WTC11 (cell line): ENCODE measurements at places on chromosomes 2 and 18.

GRCh38 chr18:58355243-58355642, 273.6 kb downstream of the ALPK2 start:
- H3K27ac ChIP-seq: peak overlapping the region; percentile 57
- peaks cover 38% of the 10 kb centered on the region for H3K4me1 ChIP-seq
- H3K36me3 ChIP-seq: peaks cover 35% of the 10 kb centered on the region; the same call in 1 of the 2 replicates
- no peak for DNase-seq
- H3K4me3 ChIP-seq: no peak overlapping the region
- H3K27me3 ChIP-seq: no peaks in the 10 kb centered on the region

DNA sequence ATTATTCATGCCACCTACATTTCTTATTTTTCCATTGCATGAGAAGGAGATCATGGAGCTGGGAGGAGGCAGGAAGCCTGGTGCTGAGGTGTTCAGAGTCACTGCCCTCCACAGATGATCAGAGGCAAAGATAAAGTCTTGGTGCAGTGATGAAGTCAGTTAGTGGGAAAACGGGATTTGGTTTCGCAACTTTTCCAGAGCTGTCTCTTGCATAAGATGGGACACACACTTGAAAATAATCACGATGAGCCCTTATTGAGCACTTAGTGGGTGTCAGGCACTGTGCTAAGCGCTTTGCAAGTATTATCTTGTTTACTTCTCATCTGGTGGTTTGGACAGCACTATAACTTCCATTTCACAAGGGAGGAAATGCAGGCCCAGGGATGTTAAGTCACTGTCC, 222.1 kb upstream of the SMAD2 start:
- DNase-seq: no peak
- no peaks in the 10 kb centered on the region for H3K4me1 ChIP-seq
- H3K27ac ChIP-seq: no peak overlapping the region
- peaks cover 20% of the 10 kb centered on the region for H3K27me3 ChIP-seq

- no peaks in the 10 kb centered on the region for H3K27me3 ChIP-seq
- DNase-seq: no peak
- H3K36me3 ChIP-seq: no peaks in the 10 kb centered on the region
- no peak overlapping the region for H3K4me3 ChIP-seq
Observed at GRCh38 chr2:223747392-223748042, 89.9 kb downstream of the AP1S3 start.

- peak overlapping the region; percentile 3; the same call in 1 of the 2 replicates for H3K4me3 ChIP-seq
- peaks cover 9% of the 10 kb centered on the region for H3K4me1 ChIP-seq
Observed at GRCh38 chr2:98394595-98395153, 48.4 kb downstream of the CNGA3 start.

DNA sequence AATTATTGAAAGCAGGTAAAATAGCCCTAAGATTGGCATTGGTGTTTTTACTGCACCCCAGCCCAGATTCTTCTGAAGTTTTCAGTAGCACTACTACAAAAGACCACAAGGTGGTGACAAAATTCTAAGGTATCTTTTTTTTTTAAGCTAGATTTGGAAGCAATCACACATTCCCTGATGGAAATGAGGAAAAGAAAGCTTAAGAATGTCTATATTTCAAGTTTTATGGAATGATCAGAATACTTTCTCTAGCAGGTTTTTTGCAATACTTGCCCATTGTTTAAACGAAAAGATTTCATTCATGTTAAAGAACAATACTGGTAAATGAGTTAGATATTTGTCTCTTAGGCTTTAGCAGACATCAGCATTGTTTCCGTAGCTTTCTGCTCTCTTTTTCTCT, 32.1 kb upstream of the ZNF638 start:
- H3K27ac ChIP-seq: no peak overlapping the region
- H3K4me1 ChIP-seq: no peaks in the 10 kb centered on the region
- no peak for DNase-seq
- no peak overlapping the region for H3K4me3 ChIP-seq
- H3K27me3 ChIP-seq: no peaks in the 10 kb centered on the region

- H3K27me3 ChIP-seq: no peaks in the 10 kb centered on the region
- H3K4me3 ChIP-seq: no peak overlapping the region
- H3K36me3 ChIP-seq: no peaks in the 10 kb centered on the region
- no peak overlapping the region for H3K27ac ChIP-seq
- no peaks in the 10 kb centered on the region for H3K4me1 ChIP-seq
Observed at GRCh38 chr18:33916200-33916599, 308.5 kb downstream of the NOL4 start.

- no peaks in the 10 kb centered on the region for H3K27me3 ChIP-seq
- H3K4me1 ChIP-seq: 0 out of 2 replicates have a peak, but pooled peaks cover 3% of the 10 kb centered on the region
- peaks cover 42% of the 10 kb centered on the region for H3K36me3 ChIP-seq
- DNase-seq: no peak
- H3K4me3 ChIP-seq: no peak overlapping the region
- H3K27ac ChIP-seq: no peak overlapping the region; the same call in 1 of the 2 replicates
Observed at GRCh38 chr2:151776367-151776766, 42.1 kb upstream of the NEB start.

DNA sequence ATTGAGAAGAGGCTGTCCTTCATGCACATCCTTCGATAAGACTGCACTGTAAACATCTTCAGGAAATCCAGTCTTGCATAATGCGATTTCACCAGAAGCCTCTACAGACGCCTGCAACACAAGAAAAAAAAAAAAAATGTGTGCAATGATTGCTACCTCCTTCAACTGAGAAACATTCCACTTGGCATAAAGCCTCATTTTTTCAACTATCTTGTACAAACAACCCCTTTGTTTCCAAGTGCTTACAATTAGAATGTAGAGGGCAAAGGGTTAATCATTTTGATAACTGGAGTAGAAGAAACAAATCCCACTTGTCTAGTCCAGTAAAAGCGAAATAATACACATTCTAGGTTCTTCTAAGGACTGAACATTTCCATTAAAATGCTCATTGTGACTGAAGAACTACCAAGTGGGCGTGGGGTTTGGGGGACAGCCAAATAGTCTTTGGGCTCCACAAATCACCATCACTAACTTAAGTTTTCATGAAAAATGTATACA, 29.2 kb downstream of the CDH2 start:
- no peaks in the 10 kb centered on the region for H3K27me3 ChIP-seq
- no peak overlapping the region for H3K27ac ChIP-seq
- no peaks in the 10 kb centered on the region for H3K36me3 ChIP-seq
- DNase-seq: no peak
- peaks cover 26% of the 10 kb centered on the region for H3K4me1 ChIP-seq

DNA sequence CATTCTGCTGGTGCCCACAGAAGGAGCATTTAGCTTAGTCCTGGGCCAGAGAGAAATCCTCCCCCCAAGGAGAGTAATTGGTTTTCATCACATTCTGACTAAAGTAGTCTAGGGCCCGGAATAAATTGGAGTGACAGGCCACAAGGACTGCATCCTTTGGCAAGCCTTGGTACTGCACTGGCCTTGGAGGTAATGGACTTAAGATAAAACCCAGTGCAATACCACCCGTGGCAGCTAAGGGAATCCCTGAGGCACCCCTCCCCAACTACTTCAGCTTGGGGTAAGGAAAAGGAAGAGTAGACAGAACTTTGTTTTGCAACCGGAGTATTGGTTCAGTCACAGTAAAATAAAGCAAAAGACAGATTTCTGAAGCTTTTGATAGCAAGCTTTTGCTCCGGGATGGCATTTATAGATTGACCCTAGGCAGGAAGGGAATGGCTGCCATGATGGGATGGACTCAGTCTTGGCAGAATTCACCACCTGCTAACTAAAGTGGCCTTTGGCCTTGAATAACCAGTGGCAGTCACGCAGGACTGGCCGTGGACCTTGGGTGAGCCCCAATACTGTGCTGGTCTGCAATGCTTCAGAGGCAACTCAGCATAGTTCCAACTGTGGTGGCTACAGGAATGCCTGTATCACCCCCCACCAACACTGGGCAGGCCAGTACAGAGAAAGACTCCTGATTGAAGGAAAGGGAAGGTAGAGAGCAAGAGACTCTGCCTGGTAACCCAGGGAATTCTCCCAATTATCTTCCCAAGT, 14.1 kb downstream of the ORC4 start:
- no peak overlapping the region for H3K4me3 ChIP-seq
- no peaks in the 10 kb centered on the region for H3K27me3 ChIP-seq
- no peak for DNase-seq
- peaks cover 16% of the 10 kb centered on the region for H3K36me3 ChIP-seq

DNA sequence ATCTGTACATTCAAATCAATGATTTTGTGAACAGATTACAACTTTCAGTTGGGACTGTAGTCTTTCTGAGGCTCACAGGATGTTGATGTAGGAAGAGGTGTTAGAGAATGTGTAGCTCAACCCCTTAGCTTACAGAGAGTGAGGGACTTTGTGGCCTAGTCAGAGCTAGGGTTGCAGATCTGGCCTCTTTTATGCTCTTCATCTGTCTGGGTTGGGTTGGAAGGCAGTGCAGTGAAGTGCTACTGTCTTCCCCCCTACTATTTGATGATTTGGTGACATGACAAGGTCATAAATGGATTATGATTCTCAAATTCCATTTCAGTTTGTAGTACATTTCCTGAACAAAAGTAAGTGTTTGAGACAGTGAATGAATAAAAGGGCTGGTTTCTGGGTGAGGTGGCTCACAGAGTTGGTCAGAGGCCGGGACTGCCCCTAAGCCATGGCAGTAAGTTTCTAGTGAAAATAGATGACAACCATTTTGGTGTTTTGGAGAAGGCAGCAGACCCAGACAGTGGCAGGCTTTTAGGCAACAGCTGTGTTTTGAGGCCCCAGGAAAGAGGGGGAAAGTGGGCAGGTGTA, 21.6 kb downstream of the MAP4K4 start:
- no peaks in the 10 kb centered on the region for H3K27me3 ChIP-seq
- peaks cover 80% of the 10 kb centered on the region for H3K4me1 ChIP-seq
- 0 out of 2 replicates have a peak, but pooled peaks cover 3% of the 10 kb centered on the region for H3K36me3 ChIP-seq
